Osteoblast (primary cell): ENCODE measurements at places on chromosomes 6 and 20. TPM values are rescaled to one million over a fixed set of nuclear protein-coding genes. Genes with fewer than 3 reads are reported as not detected.

SAMD10 gene
- 0.59 and 1.4 TPM in 2 replicates for total RNA-seq

GRIK2 gene
- 0.29 and 0.72 TPM in 2 replicates for total RNA-seq

MRPS18A gene
- 27.5 and 30.4 TPM in 2 replicates for total RNA-seq

SLC17A1 gene
- not detected in 2 replicates for total RNA-seq

SLC52A3 gene
- total RNA-seq = not detected in 2 replicates

MOCS1 gene
- total RNA-seq = 25.3 and 28.3 TPM in 2 replicates

SLC22A23 gene
- 16.2 and 18.1 TPM in 2 replicates for total RNA-seq

SLC25A27 gene
- 9.4 and 10.5 TPM in 2 replicates for total RNA-seq

NKAIN4 gene
- not detected in 2 replicates for total RNA-seq

- no peak for DNase-seq
Observed at GRCh38 chr6:37310966-37311365, 42.8 kb upstream of the RNF8 start.

DNA sequence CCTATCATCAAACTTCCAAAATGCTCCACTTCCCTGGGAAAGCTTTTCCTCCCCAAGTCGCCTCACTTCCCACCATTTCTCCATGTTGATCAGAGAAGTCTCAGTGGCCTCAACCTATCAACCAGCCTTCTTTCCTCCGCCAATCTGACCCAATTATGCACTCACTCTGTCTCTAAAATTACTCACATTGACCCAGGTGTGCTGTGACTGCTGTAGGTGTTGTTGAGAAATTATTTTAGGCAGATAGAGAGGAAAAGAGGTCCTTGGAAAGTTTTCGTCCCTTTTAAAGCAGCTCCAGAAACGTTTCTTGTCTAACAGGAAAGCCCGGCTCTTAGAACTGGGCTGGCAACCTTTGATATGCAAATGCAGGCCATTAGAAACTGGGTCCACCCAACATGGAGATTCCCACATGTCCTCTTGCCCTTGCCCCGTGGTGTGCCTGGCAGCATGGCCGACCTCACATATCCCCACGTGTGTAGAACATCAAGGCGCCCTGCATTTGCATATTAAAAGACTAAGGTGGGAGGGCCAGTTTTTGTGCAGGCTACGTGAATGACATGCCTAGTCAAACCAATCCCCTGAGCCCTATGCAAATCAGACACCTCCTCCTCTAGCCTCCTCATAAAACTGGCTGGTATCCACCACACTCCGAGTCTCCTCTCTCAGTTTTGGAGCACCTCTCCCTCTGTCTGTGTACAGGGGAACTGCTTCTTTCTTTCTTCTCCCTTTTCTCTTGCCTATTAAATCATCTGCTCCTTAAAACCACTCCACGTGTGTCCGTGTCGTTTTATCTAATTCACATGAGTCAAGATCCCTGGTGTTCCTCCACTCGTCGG lies 12.9 kb downstream of the IPCEF1 start:
- no peak for DNase-seq

- no peak for DNase-seq
Observed at GRCh38 chr6:1778686-1779235, 169.0 kb downstream of the FOXC1 start.

GRCh38 chr20:13173201-13173600 lies 47.9 kb upstream of the ISM1 start:
- DNase-seq = no peak

GRCh38 chr20:57342829-57343228 lies 8.2 kb upstream of the RAE1 start:
- DNase-seq = no peak

- no peak for DNase-seq
Observed at GRCh38 chr6:169450097-169450496, 196.5 kb upstream of the THBS2 start.

- DNase-seq = no peak
Observed at GRCh38 chr6:33924681-33925080, 120.9 kb upstream of the MLN start.

- DNase-seq = peak; percentile 89
Observed at GRCh38 chr6:24743265-24743943, 24.4 kb upstream of the C6orf62 start.

GRCh38 chr20:49115564-49115963 lies 69.5 kb downstream of the CSE1L start:
- no peak for DNase-seq

GRCh38 chr20:57867181-57867803 lies 157.5 kb upstream of the PMEPA1 start:
- DNase-seq = no peak

DNA sequence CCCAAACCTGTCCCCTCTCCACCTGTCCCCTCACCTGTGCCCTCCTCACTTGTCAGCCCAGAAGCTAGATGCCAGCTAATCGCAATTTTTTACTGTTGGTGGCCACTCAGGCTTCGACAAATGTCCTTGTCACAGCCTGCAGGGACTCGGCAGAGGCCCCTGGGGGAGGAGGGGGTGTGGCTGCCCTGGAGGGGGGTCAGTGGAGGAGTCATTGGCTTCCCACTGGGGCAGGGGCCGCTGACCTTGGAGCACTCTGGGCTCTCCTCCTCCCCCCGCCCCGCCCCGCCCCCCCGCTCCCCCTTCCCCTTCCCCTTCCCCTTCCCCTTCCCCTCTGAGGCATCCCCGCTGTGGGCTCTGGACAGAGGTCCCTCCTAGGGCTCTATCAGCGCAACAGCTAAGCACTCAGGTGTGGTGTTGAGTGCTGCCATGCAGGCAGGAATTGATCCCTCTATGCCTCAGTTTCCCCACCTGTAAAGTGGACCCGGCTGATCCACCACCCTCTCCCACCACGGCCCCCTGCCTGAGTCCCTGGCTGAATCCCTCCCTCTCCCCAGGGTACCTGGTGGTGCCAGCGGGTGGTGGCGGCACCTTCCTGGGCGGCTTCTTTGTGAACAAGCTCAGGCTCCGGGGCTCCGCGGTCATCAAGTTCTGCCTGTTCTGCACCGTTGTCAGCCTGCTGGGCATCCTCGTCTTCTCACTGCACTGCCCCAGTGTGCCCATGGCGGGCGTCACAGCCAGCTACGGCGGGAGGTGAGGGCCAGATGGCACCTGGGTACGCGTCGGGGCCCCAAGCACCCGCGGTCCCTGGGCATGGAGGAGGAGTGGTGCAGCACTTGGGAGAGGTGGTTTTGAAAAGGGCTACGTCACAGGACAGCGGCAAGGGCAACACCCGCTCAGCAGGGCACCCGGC lies 23.8 kb downstream of the SLCO4A1 start:
- DNase-seq = no peak

- no peak for DNase-seq
Observed at GRCh38 chr6:119466226-119466625, 116.7 kb upstream of the MAN1A1 start.

- DNase-seq = no peak
Observed at GRCh38 chr20:9374480-9374879, 139.9 kb upstream of the LAMP5 start.
